ENCODE measurements at places on chromosomes 7 and 10.

GRCh38 chr10:126504761-126505112 lies 116.5 kb upstream of the ADAM12 start:
- DNase-seq = no peak

DNA sequence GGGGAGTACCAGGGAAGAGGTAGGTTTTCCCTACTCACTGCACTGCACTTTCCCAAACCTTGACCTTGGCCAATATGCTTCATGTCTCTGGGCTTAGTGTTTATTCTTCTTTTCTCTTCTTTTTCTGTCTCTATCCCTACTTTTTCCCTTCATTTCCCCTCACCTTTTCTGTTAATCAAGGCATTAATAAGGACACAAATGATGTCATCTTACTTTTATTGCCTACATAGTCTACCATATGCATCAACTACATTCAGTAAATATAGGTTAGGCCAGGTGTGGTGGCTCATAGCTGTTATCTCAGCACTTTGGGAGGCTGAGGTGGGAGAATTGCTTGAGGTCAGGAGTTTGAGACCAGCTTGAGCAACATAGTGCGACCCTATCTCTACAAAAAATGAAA lies 13.0 kb upstream of the ZNF503 start:
- no peak for DNase-seq

- DNase-seq = no peak
Observed at GRCh38 chr7:18491871-18492270, 3.7 kb upstream of the HDAC9 start.

GRCh38 chr10:44786286-44786850 lies 124.8 kb upstream of the TMEM72 start:
- no peak for DNase-seq

DNA sequence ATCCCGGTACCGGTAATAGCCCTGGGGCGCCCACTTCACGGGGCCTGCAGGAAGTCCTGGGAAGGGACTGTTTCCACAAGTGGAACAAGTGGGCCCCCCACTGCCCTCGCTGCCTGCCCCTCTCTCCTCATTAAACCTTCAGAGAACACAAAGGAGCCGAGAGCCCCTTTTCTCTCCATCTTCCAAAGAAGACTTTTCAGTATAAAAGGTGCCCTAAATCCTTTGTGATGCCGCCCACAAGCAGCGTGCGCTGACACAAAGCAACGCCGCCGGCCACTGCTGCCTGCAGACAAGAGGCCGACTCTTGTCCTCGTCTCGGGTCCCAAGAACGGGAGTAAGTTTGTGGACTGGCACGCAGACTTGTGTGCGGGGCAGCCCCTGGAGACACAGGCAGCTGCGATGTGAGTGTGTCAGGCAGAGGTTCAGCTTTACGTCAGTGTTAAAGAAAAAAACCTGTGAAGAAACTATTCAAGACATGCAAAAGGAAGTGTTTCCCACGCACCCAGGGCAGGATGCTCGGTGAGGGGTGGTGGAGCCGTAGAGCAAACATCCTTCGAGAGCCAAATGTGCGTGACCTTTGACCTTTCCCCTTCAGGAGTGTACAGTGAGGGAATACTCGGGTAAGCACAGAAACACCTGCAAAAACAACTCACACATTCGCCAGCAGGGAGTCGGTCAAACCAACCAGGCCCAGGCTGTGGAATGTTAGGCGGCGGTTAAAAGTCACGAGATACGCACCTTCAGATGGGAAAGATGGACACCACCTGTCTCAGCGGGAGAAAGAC lies 118.2 kb downstream of the VIPR2 start:
- DNase-seq = no peak

DNA sequence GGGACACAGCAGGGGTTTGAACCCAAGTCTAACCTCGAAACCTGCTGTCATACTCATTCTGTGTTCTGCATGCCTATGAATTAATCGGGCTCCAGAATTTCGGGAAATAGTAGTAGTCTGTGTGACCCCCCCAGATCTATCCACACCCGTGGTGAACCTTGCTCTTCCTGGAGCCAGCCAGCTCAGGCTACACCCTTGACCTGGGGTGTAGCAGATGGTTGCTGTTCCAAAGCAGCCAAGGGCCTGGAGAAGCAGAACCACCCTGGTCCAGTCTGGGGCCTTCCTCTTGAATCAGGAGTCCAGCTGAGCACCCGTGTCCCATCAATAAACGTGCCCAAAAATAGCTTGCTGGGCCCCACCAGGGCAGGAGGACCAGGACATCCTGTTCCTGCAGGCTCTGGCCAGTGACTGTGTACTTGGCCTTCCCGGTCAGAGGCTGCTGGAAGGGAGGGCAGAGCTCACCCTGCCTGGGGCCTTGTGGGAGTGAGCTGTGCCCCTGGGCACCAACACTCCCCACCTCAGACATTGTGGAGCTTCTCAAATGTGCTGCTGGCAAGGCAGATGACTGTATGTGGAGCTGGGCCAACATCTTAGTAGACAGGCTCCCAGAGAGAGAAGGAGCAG lies 101.2 kb upstream of the ZNF716 start:
- DNase-seq = no peak

DNA sequence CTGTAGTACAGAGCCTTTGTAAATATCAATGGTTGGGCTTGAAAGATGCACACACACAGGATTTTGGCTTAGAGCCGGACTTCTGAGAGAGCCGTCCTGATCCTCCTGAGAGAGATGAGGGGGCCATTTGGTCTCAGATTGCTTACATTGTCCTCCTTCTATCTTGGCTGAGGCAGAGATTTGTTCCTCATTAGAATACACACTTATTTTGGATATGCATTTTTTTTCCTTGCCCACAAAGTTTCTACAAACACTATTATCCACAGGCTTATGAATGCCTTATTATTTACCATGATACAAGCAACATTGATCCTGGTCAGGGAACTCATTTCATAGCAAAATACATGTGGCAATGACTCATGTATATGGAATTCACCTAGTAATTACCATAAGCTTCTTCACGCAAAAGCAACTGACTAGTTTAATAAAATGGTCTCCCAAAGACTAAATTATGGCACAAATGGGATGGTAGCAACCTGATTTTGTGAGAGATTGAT lies 175.3 kb downstream of the MDFIC start:
- DNase-seq = no peak

GRCh38 chr7:88090671-88091070 lies 129.2 kb downstream of the SRI start:
- peak; percentile 50 for DNase-seq

DNA sequence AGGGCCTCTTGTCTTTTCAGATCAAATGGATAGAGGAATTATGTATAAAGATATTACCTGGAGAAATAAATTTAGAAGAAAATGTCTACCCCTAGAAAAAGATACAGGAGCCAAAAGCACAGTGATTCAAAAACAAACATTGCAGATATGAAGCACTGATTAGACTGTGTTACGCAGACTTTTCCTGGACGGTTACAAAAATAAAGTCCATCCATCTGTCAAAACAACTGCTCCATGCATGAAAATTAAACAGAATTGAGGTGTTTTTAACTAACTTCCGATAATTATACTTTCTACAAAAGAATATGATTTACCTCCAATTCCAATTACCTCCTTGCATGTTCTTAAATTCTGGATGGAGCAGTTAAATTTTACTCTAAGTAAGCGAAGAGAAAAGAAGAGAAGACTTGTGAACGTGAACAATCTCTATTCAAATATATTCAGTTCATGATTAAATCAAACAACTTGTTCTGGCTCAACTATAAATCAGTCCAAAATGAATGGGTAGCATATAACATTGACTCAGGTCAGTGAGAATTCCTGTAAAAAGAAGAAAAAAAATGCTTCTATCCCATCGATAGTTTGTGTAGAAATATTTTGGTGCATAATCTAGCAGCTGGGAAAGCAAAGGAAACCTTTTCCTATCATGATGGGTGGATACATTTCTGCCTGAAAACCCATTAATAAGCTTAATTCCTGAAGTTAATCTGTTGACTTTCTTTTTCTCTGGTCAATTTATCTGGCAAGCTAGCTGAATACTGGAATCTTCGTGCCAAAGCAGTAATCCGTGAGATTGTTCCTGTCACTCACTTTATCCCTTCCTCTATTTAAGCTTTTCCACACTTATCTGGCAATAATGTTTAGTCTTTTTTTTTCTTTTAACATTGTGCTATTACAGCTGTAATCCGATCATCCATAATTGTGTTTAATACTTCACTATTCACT lies 80.4 kb downstream of the SEMA3A start:
- DNase-seq = no peak

DNA sequence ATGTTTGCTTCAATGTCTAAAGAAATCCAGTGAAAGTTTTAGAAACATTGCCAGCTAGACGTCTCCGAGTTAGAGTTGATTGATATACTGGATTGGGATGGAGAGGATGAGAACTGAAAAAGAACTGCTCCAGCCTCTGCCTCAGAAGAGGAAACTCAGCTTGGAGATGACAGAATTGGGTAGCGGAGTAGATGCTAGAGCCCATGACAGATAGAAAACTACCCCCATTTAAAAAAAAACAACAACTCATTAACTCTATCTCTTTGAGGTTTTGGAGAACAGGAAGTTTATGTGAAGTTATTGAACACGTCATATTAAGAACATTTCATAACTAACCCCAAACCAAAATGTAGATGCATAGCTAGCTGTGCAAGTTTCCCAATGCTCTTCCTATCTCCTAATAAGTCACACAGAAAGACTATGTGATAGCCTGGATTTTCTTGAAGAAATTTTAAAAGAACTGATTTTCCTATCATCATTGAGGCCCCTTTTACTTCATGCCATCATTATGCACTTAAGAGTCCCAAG lies 28.3 kb upstream of the AFAP1L2 start:
- no peak for DNase-seq

GRCh38 chr7:74059681-74060588 lies 23.7 kb upstream of the LIMK1 start:
- DNase-seq = no peak

DNA sequence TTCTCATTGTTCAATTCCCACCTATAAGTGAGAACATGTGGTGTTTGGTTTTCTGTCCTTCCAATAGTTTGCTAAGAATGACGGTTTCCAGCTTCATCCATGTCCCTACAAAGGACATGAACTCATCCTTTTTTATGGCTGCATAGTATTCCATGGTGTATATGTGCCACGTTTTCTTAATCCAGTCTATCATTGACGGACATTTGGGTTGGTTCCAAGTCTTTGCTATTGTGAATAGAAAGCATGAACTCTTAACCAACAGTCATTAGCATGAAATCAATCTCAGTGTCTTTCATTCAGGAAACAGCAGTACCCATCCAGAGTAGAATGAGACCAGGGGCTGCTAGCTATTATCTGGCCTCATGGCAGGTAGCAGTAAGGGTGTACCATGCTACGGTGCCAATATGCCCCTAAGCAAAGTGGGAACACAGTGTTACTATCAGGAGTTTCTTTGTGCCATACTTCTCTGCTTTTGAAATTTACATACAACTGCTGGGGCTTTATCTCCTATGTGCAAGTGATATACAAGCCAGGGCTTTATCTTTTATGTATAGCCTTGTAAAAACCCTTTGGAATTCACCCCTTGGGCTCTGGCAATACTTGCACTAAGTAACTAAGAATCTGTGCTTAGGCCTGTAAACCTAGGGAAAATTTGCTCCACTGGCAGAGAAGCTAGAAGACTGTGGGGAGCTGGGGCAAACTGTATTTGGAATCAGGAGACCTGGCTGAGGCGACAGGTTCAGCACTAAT lies 5.4 kb downstream of the PON2 start:
- DNase-seq = no peak

DNA sequence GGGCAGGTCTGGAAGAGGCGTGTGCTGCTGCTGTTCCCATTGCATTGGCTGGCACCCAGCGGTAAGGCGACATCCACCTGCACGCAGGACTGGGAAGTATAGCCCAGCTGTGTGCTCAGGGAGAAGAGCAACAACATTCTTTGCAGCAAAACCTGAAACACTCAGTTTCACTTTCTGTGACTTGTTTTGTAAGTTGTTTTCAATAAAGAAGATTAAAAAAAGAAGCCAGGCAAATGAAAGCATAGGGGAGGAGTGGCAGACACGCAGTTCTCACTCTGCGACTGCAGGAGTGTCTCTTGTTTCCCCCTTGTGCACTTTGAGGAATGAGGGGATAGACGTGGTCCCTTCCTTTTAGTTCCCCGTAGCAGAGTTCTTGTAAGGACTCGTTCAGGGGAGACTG lies 5.8 kb downstream of the FBH1 start:
- no peak for DNase-seq

- DNase-seq = no peak
Observed at GRCh38 chr10:71283410-71283809, 35.6 kb upstream of the SLC29A3 start.

- DNase-seq = no peak
Observed at GRCh38 chr7:150384406-150385301, 5.5 kb downstream of the ZNF775 start.

GRCh38 chr7:41972776-41973175 lies 264.2 kb downstream of the GLI3 start:
- DNase-seq = no peak

- no peak for DNase-seq
Observed at GRCh38 chr7:8064828-8065227, 96.2 kb downstream of the GLCCI1 start.

GRCh38 chr7:99035723-99036545 lies 108.0 kb downstream of the SMURF1 start:
- no peak for DNase-seq

DNA sequence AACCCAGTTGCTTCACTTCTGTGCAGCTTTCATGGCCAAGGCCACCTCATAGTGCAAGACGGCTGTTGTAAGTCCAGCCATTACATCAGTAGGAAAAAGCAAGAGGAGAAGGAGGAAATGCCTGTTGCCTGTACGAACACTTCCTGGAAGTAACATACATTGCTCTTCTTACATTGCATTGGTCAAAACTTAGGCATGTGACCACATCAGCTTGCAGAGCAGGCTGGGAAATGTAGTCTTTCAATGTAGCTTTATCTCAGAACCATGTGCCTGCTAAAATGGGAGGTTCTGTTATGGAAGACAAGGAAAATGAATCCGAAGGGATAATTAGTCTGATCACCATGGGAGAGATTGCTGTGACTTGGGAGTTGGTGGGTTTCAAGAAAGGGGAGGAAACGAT lies 4.3 kb downstream of the SLC29A3 start:
- DNase-seq = peak; percentile 21

- DNase-seq = no peak
Observed at GRCh38 chr10:14681305-14681704, 93.4 kb downstream of the FAM107B start.

DNA sequence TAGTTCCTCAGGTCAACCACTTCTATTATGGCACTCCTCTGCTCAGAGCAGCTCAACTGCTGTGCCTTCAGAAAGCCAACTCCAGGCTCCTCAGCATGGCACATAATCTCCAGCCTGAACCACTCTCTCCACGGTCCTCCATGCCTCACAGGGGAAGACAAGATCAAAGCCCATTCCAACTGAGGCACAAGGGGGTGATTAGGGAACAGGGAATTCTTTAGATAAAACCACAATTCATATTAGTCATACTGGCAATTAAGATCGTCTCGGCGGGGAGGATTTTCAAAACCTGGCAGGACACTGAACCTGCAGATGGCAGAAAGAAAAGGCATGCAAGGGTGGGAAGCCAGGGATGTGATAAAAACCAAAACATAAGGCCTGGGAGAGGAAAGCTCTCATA lies 361.6 kb downstream of the FGFR2 start:
- DNase-seq = no peak

DNA sequence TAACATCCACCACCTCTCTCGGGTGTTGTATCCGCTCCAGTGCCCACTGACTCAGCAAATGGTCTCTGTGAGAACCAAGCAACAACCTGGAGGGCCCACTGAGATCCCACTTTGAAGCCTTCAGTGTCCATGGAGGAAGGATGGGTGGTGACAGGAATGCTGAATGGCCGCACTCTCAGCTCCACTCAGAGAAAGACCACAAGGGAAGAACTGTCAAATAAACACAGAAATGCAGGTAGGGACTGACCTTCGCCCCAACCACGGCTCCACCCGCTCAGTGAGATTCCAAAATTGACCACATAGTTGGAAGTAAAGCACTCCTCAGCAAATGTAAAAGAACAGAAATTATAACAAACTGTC lies 65.8 kb downstream of the VIPR2 start:
- no peak for DNase-seq

Measured in common myeloid progenitor, CD34-positive (primary cell).